ENCODE measurements at places on chromosomes 4 and X. TPM values are rescaled to one million over a fixed set of nuclear protein-coding genes. Genes with fewer than 3 reads are reported as not detected.

The RTL3 gene
- polyA plus RNA-seq, result not detected

DNA sequence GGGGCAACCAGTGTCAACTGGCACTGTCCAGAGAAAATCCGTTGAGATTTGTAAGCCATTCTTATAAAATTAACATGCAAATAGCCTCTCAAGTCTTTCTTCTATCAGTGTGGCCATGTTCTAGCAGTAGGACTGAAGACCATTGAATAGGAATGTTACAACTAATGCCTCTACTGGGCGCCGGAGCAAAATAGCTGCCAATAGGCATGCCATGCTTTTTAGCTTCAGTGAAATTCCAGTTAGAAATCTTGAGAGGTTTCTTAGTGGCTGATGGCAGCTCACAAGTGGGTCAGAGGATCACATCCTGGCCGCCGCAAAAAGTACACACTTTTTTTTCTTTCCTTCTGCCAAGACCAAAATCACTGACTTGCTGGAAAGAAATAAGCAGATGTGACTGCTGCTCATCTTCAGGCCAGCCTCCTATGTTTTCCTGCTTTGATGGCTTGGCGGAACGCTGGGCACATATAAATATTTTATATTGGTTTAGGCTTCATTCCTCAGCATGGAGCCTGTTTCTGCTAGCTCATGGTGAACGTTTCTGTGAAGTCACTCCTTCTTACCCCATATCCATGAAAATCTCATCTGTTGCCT is 293.1 kb downstream of the TENM3 start:
- no peak for DNase-seq

The TBC1D9 gene
- polyA plus RNA-seq, result 0.12 TPM

The KCND1 gene
- 0.06 TPM for polyA plus RNA-seq

GRCh38 chr4:105147016-105147552 is 408 bp downstream of the TET2 start:
- no peak for DNase-seq

GRCh38 chrX:19566359-19567222 is 51.3 kb upstream of the MAP3K15 start:
- no peak for DNase-seq

DNA sequence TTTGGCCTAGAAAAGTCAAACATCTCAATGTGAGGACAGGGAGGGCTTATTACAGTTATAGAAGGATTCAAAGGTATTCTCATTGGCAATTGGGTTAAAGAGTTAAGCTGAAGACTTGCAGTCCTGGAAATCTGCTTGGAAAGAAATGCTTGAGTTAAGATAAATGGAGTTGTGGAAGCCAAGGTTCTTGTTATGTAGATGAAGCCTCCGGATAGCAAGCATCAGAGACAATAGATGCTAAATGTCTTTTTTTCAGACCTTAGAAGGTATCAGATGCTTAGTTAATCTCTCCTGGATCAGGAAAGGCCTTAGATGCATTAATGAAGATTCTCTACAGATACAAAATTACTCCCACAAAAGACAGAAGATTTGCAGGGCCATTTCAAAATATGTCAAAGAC is 299.3 kb downstream of the CFAP47 start:
- DNase-seq, result no peak

DNA sequence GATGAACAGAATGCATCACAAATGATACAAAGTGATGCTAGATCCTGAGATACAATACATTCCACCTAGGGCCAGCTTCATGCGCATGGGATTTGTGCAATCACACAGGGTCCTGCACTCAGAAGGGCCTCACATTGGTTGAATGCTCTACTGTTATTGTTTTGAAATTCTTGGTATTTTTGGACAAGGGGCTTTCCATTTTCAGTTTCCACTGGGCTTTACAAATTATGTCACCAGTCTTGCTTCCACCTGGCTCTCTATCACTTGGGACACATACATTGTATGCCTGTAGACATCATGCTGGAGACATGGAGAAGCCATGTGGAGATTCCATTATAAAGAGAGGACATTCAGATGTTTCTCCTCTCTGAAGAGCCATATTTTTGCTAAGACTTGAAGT is 155.8 kb downstream of the NAA11 start:
- no peak for DNase-seq

The GPRASP2 gene
- 11.0 TPM for polyA plus RNA-seq

The TEC gene
- 1.4 TPM for polyA plus RNA-seq

The VCX3A gene
- not detected for polyA plus RNA-seq
